HAP-1 (cell line): ENCODE measurements at places on chromosomes 11 and 22.

GRCh38 chr22:46107089-46107664 is 43.1 kb upstream of the PPARA start:
- DNase-seq, result no peak

- DNase-seq, result no peak
Observed at GRCh38 chr11:12103411-12104225, 6.8 kb upstream of the MICAL2 start.

- DNase-seq, result peak; percentile 59
Observed at GRCh38 chr22:33920197-33920540, at the start of gene LARGE1. TSS of gene LARGE1 (minus strand) at chr22:33920476.

GRCh38 chr22:30426388-30427353 is 1.1 kb downstream of the MTFP1 start:
- peak; percentile 73 for DNase-seq

DNA sequence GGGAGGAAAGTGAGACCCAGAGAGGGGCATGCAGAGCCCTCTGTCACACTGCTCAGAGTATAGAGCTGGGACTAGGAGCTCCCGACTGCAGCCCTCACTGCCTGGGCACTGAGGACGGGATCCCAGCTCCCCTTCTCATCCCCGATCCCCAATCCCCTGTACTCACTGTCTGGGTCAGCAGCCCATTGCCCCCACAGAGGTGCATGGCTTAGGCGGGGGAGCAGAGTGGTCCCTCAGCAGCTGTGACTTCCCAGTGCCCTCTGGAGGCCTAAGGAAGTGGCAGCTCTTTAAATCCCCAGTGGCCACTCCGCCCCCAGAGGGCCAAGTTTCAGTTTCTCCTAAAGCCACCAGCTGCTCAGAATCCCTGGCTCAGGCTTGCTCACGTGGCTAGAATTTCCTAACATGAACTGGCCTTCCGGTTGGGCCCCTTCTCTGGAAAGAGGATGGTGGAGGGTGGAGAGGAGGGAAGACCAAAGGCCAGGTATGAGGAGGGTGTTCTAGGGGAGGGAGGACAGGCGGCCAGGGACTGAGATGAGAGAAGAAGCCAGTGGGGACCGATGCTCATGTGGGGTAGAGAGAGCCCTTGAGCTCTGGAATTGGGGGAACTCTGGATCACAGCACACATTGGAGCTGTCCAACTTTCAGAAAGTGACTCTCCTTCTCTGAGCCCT is at the start of gene BATF2:
Gene BATF2 (minus strand): TSS at position 262 of the 671 bp plus-strand sequence. CDS start 57 bp downstream, at position 205.
- DNase-seq, result peak; percentile 67

DNA sequence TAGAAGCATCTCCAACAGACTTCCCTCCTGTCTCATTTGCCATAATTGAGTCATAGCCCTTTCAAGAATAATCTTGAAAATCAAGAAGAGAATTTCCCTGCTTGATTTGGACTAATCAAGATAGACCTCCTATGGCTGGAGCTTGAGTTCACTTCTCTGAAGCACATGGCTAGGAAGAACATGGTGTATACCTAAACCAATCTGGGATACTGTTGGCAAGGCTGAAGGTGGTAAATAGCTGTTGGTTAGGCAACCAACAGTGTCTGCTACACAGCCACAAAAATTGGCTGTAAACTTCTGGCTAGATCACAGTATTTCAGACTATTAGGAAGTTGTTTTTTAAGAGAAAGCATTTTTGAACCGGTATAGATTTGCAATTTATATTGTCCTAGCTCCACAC is 4.9 kb downstream of the CRYAB start:
- DNase-seq, result no peak

DNA sequence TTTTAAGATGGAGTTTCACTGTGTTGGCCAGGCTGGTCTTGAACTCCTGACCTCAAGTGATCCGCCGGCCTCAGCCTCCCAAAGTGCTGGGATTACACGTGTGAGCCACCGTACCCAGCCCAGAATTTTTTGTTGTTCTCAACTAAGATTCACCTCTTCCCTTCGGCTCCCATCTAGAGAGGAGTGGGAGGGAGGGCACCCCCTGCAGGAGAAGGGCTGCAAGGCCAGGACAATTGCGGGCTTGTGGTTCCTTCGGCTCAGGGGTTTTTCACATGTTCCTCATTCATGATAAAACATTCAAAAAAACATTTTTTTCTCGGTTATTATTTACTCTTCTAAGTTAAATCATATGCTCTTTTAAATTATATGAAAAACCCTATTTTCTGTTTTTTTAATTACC is 201.1 kb upstream of the LRRC4C start:
- no peak for DNase-seq

DNA sequence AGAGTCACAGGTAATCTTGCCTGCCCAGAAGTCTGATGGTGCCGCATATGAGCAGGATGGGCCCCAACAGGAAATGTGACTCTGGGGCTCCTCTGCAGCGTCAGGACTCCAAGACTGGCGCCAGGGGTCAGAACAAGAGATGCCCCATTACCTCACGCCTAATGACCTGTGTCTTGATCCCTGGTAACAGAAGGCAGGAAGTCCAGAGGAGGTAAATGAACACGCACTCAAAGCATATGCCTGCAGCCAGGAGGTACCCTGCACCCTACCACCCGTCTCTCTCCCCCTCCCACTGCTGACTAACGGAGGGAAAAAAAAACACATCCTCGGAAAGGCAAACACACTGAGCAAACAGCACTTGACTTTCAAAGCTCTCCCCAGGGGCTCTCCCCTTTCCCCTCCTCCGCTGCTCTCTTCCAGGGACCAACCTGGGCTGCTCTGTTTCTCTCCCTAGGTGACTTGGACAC is 37.3 kb downstream of the ABCC8 start:
- no peak for DNase-seq

- no peak for DNase-seq
Observed at GRCh38 chr11:38089726-38090125, 1491.7 kb upstream of the RAG2 start.

DNA sequence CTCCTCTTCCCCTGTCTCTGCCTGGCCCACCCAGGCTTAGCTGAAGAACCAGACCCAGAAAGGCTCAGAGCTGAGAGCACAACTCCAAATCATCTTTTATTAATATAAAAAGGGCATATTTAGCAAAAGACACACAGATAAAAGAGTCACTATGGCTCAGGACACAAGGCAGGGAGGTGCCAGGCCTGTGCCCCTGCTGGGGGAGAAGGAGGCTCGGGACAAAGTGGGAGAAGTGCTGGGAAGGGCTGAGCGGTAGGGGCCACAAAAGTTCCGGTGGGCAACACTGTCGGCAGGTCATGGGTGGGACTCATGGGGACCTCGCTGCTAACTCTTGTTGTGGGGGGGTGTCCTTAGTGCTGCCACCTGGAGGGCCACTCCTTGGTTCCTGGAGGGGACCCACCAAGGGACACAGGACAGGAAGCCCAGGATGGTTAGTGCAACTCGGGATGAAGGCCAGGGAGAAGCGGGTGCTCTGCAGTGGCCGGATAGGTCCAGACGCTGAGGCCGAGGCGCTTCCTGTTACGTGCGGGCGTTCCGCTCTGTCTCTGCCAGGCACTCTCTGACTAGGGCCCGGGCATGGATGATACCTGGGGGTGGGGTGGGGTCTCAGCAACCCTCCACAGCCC is 1.4 kb upstream of the PITPNM1 start:
- DNase-seq, result no peak

DNA sequence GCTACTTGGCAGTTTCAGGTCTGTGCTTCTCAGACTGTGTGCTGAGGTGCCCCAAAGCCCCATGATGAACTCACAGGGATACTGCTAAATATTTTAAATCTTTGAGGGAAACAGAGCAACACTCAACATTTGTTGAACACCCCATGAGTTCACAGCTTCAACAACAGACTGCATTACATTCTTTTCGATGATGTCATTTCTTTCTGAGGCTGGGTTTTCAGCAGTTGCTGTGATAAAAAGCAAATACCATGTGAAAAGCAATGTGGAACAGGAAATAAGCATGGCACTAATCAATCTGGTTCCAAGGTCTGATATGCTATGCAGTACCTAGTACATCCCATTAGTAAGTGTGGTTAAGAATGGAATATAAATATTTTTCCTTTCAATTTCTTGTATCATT is 82.7 kb downstream of the RPL27A start:
- DNase-seq, result no peak

GRCh38 chr22:42976217-42976933 is 38.6 kb downstream of the PACSIN2 start:
- DNase-seq, result no peak

GRCh38 chr22:43225609-43226008 is 38.7 kb upstream of the TTLL12 start:
- no peak for DNase-seq

DNA sequence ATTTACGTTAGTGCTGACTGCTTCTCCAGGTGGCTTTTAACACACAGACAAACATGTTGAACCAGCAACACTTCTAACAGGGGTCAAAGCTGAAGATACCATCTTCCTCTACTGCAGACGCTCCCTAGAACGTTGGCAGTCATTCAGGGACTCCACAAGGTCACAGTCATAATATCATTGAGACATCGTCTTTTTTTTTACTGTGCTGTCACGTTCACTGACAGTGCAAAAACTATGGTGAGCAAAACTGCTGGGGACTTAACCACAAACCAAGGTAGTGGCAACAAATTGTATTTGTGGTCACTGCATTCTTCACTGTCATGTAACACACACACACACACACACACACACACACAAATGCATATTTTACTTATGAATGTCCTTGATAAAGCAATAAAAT is 244.9 kb downstream of the CASP12 start:
- DNase-seq, result no peak

DNA sequence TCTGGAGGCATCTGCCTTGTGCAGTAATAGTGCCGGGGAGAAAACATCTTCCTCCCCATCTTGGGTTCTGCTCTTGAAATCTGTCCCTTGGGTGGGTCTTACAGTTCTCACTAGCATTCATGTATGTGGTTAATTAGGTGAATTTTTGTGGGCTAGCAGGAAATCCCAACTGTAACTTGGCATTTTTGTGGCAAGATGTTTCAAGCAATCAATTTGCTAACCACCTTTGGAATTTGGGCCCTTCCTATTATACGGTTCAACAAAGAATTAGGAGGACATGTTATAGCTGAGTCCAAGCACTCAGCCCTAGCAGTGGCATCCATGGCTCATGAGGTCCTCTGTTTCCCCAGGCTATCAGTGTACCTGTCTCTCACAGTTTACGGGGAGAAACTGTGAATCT is 89.1 kb upstream of the MTNR1B start:
- no peak for DNase-seq

DNA sequence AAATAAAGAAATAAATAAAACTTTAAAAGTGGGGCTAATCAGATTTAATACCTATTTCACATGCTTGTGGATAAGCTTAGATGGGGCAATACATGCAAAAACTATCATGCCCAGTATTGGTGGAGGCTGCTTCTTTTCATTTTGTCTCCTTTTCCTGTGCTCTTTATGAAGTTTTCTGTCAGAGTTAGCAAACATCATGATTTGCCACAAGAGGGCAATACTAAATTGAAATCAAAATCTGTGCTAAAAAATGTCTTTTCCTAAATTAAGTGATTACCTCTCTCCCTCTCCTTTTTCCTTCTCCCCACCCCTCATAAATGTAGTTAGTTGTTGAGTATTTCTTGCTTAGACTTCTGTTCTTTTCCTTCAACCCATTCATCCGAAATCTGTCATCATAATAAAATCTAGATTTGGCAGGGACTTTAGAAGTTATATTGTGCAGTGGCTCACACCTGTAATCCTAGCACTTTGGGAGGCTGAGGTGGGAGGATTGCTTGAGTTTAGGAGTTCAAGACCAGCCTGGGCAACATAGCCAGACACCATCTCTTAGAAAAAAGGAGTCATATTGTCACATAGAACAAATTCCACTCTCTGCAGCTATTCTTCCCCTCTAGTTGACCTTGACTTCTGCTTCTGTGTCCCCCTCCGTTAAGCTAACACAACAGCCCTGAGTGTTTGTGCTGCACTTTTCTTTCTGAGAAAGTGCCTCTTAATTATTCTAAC is 4.7 kb upstream of the ARHGAP42 start:
- peak; percentile 18 for DNase-seq

- no peak for DNase-seq
Observed at GRCh38 chr11:17894929-17895658, 117.8 kb downstream of the SERGEF start.

- DNase-seq, result peak; percentile 23
Observed at GRCh38 chr11:106061249-106061784, 15.8 kb downstream of the KBTBD3 start.

DNA sequence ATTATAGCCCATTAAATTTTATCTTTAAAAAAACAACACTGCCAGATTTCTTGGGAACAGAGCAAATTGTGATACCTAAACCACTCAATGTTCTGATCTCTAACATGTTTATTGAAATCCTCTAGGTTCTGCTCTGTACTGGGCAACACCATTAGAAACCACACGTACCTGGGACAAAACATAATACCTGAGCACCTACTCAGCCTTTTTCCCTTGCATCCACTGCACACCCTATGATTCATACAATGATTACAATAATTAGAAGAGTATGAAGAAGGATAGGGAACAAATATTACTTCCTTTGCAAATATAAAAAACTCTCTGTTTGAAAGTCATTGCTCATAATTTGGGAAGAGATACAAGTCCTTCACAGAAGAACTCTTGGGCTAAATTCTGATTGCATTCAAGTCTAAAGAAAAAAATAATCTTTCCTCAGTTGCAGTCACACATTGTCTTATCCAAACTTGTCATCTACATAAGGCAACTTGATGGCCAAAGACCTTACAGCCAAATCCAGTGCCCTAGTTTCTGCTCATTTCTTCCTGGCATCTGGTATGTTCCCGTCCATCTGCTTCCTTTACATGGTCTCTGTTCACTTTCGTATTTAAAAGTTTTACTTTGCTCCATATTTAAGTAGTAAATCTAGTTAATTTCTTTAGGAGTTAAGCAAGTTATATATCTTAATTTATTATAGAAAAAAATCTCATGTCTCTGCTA is 407.4 kb downstream of the LRRC4C start:
- DNase-seq, result no peak

DNA sequence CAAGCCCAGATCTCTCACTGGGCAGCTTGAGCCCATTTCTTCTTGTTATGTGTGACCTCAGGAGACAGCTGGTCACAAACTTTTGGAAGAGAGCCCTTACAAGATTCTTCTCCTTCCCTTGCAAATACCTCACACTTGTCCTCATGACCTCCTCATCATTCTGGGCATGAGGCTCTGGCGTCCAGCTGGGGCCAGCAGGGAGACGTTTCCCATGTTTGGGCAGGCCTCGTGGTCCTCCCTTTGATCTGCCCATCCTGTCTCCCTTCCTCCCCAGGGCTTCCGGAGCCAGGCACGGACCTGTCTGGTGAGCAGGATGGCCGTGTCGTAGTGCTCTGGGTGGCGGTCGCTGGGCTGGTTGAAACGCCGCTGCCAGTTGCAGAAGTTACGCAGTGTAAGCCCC is 9.7 kb downstream of the ADAMTS8 start:
- DNase-seq, result no peak
